Myocyte (in vitro differentiated cells): ENCODE measurements at places on chromosomes 7 and 10.
A peak's percentile ranks its signal among the peaks of the same experiment; 100 is the strongest.

GRCh38 chr7:99109108-99110051, 34.5 kb downstream of the SMURF1 start:
- no peak for DNase-seq

DNA sequence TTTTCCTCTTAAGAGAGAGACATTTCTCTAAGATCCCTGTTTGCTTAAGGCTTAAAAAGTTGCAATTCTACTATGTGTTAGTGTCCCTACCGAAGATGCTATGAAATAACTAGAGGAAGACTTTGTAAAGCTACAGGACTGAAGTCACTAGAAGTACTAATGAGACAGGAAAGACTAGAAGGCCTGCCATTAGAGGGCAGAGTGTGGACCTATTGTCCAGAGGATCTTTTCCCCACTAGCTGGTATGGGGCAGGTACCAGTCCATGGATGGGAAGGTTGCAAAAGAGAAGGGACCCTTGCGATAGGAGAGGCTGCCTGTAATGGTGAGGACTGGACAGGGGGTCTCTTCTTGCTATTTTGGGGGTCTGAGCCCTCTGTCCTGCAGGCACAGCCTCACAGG, 178.1 kb downstream of the TMEM178B start:
- DNase-seq = no peak

DNA sequence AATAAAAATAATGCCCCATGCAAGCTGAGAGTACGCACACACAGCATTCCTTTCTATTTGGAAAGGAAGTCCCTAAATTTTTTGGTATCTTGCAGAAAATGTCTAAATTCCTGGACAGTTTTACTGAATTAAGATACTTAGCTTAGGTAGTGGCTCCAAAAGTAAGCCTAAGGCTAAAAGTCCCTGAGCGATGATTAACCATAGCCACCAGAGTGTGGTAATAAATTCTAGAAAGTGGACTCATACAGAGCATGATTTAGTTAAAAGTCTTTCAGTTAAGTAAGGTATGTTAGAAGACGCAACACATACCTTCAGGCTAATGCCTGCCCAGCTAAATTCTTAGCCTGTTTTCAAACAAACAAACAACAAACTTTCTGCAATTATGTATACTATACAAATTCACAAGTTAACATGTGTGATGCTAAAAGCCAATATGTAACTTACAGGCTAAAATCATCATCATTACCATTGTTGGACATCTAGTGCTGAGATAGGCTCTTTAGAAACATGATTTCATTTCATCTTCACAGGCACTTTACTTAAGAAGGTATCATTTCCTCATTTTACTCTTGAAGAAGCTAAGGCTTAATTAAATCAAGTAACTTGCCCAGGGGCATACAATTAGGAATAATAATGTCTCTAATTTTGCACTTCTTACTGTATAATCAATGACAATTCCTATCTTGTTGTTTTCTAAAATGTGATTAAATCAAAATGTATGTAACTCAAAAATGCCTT, 261.4 kb upstream of the YAE1 start:
- DNase-seq = no peak

DNA sequence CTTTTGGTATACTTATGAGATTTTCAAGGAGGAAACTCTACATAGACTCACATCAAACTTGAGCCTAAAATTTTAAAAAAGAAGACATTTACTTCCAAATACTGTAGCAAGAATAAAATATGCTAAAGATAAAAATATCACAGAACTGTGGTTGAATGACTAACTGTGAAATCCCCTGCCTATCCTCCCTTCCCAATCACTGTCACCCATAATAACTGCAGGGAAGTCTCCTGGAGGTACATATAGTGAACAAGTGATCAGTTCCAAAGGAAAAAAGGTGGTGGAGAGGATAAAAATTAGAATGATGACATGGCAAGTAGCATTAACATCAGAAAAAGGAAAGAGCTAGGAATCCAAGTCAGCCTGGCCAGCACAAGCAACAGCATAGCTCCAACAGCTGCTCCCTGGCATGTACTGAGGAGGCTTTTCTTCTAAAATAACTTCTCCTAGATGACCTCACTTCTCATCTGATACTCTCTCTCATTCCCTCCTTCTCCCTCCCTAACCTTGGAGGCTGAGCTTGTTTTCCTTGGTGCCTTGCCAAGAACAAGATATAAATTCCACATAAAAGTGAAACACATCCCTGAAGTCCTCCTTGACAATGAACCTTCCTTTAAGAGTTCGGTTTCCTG, 124.0 kb downstream of the IQUB start:
- DNase-seq = peak; percentile 97

GRCh38 chr7:157293413-157293788, 43.4 kb upstream of the DNAJB6 start:
- no peak for DNase-seq
